ENCODE measurements at places on chromosomes 13 and 19. TPM values are rescaled to one million over a fixed set of nuclear protein-coding genes. Genes with fewer than 3 reads are reported as not detected.
A peak's percentile ranks its signal among the peaks of the same experiment; 100 is the strongest.

DNA sequence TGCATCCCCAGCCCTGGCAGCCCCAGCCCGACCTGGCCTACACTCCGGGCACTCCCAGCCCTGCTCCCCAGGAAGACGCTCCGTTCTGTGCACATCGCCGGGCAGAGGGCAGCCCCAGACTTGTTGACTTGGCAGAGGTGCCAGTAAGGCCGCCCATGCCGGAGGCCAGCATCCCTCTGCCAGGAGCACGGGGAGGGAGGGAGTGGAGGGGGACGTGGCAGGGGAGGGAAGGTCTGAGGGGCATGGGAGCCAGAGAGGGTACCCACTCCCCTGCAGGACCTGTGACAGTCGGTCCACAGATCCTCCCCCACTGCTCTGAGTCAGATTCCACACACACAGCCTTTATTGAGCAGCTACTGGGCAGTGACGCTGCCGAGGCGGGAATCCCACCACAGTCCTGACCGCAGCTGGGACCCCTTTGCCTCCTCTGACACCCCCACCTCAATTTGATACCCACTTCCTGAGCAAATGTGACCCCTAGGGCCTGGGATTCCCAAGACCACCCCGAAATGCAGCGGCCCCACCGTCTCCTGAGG is 1.9 kb upstream of the NKPD1 start:
- no peak for DNase-seq

DNA sequence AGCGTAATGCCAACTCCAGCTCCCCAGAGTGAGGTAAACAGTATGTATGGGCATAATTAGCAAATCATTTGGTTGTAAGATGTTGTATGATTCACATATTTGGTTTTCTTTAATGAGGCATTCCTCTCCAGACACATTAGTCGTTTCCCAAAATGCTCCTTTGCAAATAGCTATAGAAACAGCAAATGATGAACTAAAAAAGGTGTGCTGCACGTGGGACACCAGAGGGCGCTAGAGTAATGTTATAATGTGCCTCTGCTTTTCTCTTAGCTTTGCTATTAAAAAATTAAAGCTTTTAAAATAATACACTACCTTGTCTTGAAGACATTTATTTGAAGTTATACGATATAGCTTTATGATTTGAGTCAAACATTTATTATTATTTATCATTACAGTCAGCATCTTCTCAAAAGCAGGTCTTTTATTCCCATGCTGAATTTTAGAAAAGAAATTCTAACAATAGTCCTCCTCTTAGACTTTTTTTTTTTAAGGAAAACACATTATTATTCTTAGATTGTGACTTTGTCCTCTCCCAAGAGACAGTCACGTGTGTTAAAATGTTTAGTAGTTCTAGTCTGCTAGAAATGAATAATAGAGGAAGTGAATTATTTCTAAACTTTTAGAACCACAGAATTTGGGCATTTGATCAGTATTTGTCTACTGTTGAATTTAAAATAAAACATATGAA is 121.6 kb upstream of the FRY start:
- peak; percentile 31 for DNase-seq

- DNase-seq, result no peak
Measured at GRCh38 chr13:27997904-27998522, 9.5 kb upstream of the URAD start.

GRCh38 chr13:94590744-94591143 is 5.2 kb downstream of the TGDS start:
- DNase-seq, result no peak

DNA sequence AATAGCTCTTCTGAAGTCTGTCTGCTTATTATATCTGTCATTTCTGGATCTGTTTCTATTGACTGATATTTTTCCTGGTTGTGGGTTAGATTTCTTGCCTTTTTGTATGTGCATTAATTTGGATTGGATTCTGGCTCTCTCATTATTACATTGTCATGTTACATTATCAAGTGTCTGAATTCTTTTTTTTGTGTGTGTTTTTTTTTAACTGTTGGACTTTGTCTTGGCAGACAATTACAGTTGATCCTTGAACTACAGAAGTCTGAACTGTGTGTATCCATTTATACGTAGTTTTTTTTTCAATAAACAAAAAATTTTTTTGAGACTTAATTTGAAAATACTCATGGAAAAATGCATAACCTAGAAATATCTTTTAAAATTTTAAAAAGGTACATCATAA is 22.5 kb downstream of the RFC3 start:
- no peak for DNase-seq

DNA sequence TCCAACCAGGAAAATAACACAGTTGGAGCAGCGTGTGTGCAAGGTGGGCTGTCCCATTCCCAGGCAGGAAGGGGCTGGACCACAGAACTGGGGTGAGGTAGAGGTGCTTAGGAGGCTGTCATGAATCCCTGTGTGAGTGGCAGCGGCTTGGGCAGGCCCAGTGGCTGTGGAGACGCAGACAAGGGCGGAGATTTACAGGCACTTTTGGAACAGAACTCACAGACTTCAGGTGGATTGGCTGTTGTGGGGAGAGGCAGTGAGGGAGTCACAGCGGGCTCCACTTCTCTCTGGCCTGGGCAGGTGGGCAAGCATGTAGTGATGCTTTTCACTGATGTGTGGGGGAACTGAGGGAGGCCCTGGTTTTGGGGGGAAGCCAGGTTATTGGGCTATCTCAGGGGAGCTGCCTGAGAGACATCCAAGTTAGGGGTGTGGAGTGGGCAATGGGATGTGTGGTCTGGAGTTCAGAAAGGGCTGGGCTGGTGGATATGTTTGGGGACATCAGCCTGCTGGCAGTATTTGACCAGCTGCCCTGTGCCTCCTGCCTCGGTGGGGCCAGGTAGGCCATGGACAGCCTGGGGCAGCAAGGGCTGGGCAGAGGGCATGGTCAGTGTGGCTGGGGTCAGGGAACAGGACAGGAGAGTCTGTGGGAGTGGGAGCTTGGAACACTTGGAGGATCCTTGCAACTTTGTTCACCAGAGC is 27.0 kb upstream of the ZNF492 start:
- no peak for DNase-seq

DNA sequence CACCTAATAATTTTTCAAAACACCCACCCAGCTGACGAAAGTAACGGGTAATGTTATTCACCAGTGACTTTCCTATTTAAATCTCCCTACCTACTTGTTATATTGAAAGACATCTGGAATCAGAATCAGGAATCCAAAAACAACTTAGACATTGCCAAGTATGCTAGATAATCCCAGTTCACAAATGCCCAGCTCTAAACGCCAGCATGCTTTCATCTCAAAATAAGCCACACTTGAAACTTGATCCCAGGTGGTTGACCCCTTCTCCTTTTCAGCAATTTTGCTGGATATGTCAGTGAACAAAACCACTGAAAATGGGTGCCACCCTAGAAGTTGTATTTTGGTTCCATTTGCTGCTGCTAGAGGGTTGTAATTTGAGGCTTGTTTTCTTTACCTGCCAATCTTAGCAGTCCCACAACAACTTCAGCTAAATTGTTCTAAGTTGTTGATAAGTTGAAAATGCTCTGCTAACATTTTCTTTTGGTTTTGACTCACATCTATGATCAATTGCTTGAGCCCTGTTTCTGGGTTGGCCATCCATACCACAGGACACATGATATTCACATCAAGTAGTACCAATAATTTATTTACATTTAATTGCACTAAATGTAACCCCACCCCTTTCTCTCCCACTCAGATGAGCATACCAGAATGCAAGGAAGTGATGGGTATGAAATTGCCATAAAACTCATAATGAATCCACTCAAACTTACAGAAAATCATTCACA is 66.4 kb downstream of the DCT start:
- no peak for DNase-seq

GRCh38 chr13:113013303-113013702 is 44.3 kb downstream of the MCF2L start:
- no peak for DNase-seq

- no peak for DNase-seq
Measured at GRCh38 chr13:108827646-108828045, 198.2 kb downstream of the MYO16 start.

DNA sequence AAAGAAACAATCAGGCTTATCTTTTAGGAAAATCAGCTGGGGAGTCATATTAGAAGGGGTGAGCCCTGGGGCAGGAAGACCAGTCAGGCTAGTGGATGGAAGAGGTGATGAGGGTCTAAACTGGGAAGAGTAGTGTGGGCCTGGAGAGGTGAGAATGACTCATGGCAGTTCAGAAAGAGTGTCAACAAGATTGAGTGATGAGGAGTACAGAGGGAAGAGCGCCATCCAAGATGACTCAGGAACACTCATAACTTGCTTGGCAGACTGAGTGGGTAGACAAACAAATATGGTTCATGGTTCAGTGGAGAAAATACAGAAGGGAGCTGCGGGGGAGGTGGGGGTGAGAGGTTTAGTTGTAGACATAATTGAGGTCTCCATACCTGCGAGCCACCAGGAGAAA is 17.3 kb upstream of the CLDN10 start:
- no peak for DNase-seq

- no peak for DNase-seq
Measured at GRCh38 chr13:33349986-33350826, 64.7 kb upstream of the STARD13 start.

ZSCAN4 gene
- total RNA-seq, result not detected

KLK3 gene
- not detected for total RNA-seq

ZNF284 gene
- total RNA-seq, result 2.4 TPM

Data from CD8-positive, alpha-beta memory T cell (primary cell).